ENCODE measurements at places on chromosomes 1 and 21. TPM values are rescaled to one million over a fixed set of nuclear protein-coding genes. Genes with fewer than 3 reads are reported as not detected.

DNA sequence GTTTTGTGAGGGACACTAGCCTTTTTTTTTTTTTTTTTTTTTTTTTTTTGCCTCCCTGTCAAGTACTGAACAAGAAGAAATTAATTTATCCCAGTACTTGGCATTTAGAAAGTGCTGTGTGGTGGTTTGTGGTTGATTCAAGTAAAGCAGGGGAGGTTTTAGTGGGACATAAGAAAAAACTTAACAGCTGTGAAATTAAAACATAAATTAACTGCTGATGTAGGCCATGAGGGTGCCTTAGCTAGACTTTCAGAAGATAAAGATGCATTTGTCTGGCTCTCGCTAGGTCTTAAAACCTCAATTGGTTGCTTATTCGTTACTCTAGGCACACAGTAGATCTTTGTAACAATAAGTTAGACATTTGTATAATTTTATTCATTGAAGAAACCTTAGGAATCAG, 52.3 kb downstream of the SPATA46 start:
- H3K27me3 ChIP-seq = no peaks in the 10 kb centered on the region
- no peak overlapping the region for H3K4me3 ChIP-seq
- DNase-seq = peak; percentile 59
- H3K4me1 ChIP-seq = peaks cover 9% of the 10 kb centered on the region
- no peak overlapping the region for H3K27ac ChIP-seq
- no peaks in the 10 kb centered on the region for H3K36me3 ChIP-seq

Gene LCE1A
- total RNA-seq = not detected

DNA sequence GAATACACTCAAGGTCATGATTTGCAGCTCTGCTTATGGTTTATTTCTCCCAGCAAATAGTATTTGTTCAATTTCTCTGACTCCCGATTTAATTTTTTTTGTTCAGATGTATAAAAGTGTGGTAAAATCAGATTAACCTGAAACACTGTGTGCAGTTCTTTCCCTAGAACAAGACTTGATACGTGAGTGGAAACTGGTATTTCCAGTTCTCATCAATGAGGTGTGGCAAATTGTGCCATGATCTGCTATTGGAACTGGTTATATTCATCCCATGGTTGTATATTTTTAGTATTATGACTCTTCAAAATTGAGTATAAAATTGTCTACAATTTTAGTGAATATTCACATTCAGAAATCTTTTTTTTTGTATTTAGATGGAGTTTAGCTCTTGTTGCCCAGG, 76.8 kb upstream of the IVNS1ABP start:
- no peak overlapping the region for H3K27ac ChIP-seq
- H3K27me3 ChIP-seq = no peaks in the 10 kb centered on the region
- no peak for DNase-seq
- no peaks in the 10 kb centered on the region for H3K36me3 ChIP-seq

GRCh38 chr1:96016219-96016618, 705.4 kb upstream of the PTBP2 start:
- no peaks in the 10 kb centered on the region for H3K27me3 ChIP-seq
- no peaks in the 10 kb centered on the region for H3K4me1 ChIP-seq
- H3K27ac ChIP-seq = no peak overlapping the region
- no peaks in the 10 kb centered on the region for H3K36me3 ChIP-seq
- no peak for DNase-seq
- H3K4me3 ChIP-seq = no peak overlapping the region

Gene LCE2A
- total RNA-seq = not detected

- DNase-seq = no peak
- peaks cover 17% of the 10 kb centered on the region for H3K36me3 ChIP-seq
- H3K27ac ChIP-seq = no peak overlapping the region
Observed at GRCh38 chr1:203711251-203712007, 53.6 kb upstream of the LAX1 start.

DNA sequence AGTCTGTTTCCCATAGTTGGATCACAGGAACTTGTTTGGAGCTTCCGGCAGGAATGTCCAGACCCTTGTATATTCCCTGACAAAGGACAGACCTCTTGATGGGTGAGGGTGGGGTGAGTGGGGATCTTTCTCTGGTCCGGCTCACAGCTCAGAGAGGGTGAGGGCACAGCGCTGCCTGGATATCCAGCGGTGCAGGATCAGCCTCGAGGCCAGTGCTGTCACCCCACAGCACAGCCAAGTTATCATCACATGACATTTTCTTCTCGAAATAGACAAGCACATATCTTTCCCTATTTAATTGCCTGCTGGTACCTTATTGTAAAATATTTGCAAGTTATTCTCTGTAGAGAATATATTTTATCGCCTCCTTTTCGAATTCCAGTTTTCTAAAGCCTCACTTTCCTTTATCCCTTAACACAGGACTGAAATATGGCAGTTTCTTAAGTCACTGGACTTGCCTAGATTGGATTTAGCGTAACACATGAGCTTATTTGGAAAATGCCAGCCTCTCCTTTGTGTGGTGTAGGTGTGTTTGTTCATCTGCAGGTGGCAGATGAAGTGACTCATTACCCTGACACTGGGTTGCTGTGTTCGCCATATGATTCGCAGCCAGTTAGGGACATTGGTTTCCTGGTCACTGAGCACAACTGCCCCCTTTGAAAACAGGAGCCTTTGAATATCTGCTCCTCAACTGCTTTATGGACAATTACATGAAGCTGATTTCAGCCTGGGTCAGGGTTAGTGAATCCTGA, 21.4 kb downstream of the CLIC6 start:
- no peak overlapping the region for H3K27ac ChIP-seq
- DNase-seq = no peak
- H3K36me3 ChIP-seq = no peaks in the 10 kb centered on the region
- H3K4me3 ChIP-seq = no peak overlapping the region
- H3K27me3 ChIP-seq = no peaks in the 10 kb centered on the region

Gene BCL2L15
- 1.2 TPM for total RNA-seq

GRCh38 chr1:204599596-204599995, 83.4 kb downstream of the MDM4 start:
- no peak overlapping the region for H3K4me3 ChIP-seq
- no peak for DNase-seq
- H3K27me3 ChIP-seq = peaks cover 12% of the 10 kb centered on the region
- H3K4me1 ChIP-seq = no peaks in the 10 kb centered on the region

Gene OR2T33
- total RNA-seq = not detected

GRCh38 chr1:189253601-189254350, 1223.9 kb downstream of the BRINP3 start:
- no peak for DNase-seq
- no peaks in the 10 kb centered on the region for H3K36me3 ChIP-seq
- H3K4me3 ChIP-seq = no peak overlapping the region
- no peaks in the 10 kb centered on the region for H3K4me1 ChIP-seq
- H3K27ac ChIP-seq = no peak overlapping the region
- H3K27me3 ChIP-seq = no peaks in the 10 kb centered on the region

- H3K36me3 ChIP-seq = peaks cover 71% of the 10 kb centered on the region
- no peak overlapping the region for H3K27ac ChIP-seq
- no peaks in the 10 kb centered on the region for H3K4me1 ChIP-seq
- H3K27me3 ChIP-seq = no peaks in the 10 kb centered on the region
Observed at GRCh38 chr1:93155335-93155734, 24.9 kb downstream of the TMED5 start.

DNA sequence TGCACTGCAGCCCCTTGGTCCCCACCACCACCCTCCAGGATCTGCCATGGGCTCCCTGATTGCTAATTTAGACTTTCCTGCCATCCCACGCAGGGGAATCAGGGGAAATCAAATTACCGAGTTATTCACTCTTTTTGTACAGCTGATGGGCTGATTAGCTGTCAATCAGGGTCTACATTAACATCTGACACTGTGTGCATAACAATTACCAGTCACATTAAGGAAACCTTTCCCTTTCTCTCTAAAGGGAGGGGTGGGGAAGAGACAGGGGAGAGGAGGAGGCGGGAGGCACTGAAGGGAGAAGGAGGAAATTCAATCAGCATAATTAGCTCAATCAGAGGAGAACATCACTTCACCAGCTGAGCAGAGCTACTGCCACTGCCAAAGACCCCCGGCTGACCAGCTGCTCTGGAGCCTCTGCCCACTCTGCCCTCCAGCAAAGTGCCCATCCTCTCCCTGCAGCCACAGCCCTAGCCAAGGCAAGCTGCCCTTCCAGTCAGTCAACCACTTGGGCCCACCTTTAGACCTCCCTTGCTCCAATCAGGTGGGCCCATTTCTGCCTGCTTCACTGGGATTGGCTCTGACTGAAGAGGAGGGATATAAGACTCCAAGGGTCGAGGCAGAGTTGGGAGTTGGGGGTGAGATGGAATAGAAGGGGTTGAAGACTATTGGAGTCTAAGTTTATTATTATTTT, 199.3 kb upstream of the ZC3H12A start:
- H3K4me1 ChIP-seq = no peaks in the 10 kb centered on the region
- DNase-seq = peak; percentile 13
- H3K4me3 ChIP-seq = no peak overlapping the region
- no peaks in the 10 kb centered on the region for H3K36me3 ChIP-seq
- no peaks in the 10 kb centered on the region for H3K27me3 ChIP-seq

DNA sequence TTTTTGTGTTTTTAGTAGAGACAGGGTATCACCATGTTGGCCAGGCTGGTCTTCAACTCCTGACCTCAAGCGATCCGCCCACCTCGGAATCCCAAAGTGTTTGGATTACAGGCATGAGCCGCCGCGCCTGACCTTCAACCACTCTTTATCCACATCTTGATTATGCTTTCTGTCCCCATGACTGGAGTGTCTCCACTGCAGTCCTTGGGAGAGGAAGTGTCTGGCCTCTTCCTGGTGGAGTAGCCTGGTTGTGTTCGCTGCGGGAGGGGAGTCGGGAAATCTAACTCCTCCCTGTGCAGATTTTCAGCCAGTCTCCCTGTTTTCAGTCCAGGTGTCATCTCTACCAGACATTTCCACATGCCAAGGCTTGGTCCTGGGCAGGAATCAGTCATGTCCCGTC, 9.7 kb downstream of the KISS1 start:
- H3K27ac ChIP-seq = no peak overlapping the region
- H3K4me3 ChIP-seq = no peak overlapping the region
- H3K4me1 ChIP-seq = peaks cover 3% of the 10 kb centered on the region
- H3K27me3 ChIP-seq = peaks cover 24% of the 10 kb centered on the region
- DNase-seq = no peak

DNA sequence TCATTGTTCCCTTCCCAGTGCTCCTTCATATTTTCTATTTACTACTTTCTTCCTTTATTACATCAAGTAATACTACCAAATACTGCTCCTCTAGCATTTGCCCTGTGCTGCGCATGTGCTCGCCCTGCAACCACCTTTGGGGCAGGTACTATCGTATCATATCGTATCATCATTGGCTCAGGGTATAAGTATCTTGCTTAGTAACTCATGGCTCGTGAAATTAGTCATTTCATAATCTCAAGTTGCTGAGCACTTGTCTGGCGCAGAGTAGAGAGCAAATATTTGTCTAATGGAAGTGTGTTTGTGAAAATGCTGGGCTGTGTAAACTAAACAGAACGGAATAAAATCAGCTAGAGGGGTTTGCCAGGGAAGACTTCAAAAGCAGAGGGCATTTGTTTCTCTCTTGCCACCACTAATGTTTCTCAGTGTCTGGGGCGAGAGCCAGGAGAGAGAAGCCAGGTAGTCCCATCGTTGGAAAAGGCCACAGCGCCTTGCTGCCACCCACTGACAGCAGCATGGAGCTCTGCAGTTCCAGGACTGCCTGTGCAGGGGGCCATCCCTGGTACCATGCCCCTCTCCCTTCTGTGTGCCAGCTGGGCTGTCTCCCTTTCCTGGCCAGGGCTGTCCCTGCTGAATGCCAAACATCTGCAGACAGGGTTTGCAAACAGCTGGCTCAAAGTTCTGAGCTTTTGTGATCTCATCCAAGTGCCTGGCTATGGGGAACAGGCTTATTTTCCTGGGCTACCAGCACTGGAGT, 20.0 kb upstream of the CPT2 start:
- no peaks in the 10 kb centered on the region for H3K36me3 ChIP-seq
- H3K4me1 ChIP-seq = no peaks in the 10 kb centered on the region
- H3K4me3 ChIP-seq = no peak overlapping the region
- 0 out of 2 replicates have a peak, but pooled peaks cover 2% of the 10 kb centered on the region for H3K27me3 ChIP-seq

Gene CHD5
- 0.05 TPM for total RNA-seq

- no peaks in the 10 kb centered on the region for H3K4me1 ChIP-seq
- DNase-seq = peak; percentile 30
- H3K27ac ChIP-seq = no peak overlapping the region
- no peak overlapping the region for H3K4me3 ChIP-seq
- no peaks in the 10 kb centered on the region for H3K36me3 ChIP-seq
Observed at GRCh38 chr1:176843352-176844297, 320.9 kb downstream of the ASTN1 start.

DNA sequence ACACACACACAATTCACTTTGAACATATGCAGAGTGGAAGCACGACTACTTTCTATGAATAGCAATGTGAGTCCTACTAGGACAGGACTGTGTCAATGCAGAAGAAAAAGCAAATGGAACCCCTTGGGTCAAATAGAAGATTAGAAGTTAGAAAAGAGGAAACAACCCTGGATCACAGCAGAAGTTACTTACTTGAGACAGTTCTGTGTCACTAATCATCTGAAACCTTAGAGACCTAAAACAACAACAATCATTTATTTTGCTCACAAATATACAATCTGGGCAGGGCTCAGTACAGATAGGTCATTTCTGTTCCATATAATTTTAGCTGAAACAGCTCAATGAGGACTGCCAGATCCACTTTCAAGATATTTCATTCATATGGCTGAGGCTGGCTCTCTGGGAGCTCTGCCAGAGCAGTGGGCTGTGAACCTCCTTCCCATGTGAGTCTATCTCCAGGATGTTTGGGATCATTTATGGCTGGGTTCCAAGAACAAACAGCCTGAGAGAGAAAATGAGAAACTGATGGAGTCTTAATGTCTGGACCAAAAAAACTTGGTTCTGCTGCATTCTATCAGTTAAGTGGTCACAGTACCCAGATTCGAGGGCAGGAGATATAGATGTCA, 42.5 kb upstream of the IL10 start:
- H3K27ac ChIP-seq = no peak overlapping the region
- H3K36me3 ChIP-seq = no peaks in the 10 kb centered on the region
- no peak for DNase-seq
- H3K4me3 ChIP-seq = no peak overlapping the region
- no peaks in the 10 kb centered on the region for H3K27me3 ChIP-seq
- H3K4me1 ChIP-seq = no peaks in the 10 kb centered on the region

- H3K27me3 ChIP-seq = peaks cover 19% of the 10 kb centered on the region
- H3K27ac ChIP-seq = no peak overlapping the region
- no peaks in the 10 kb centered on the region for H3K4me1 ChIP-seq
- H3K4me3 ChIP-seq = no peak overlapping the region
Observed at GRCh38 chr1:29474274-29475244, 238.2 kb downstream of the PTPRU start.

Gene AMY2B
- 0.26 TPM for total RNA-seq

GRCh38 chr21:30233228-30234020, 17.5 kb upstream of the CLDN8 start:
- H3K27ac ChIP-seq = no peak overlapping the region
- no peak overlapping the region for H3K4me3 ChIP-seq
- H3K36me3 ChIP-seq = no peaks in the 10 kb centered on the region
- H3K27me3 ChIP-seq = no peaks in the 10 kb centered on the region
- no peak for DNase-seq

GRCh38 chr1:6270401-6270800, 9.5 kb upstream of the GPR153 start:
- no peaks in the 10 kb centered on the region for H3K27me3 ChIP-seq
- peaks cover 55% of the 10 kb centered on the region for H3K4me1 ChIP-seq
- no peak for DNase-seq
- no peaks in the 10 kb centered on the region for H3K36me3 ChIP-seq
- no peak overlapping the region for H3K4me3 ChIP-seq
